A172 (cell line): ENCODE measurements at places on chromosomes 5 and 9.

DNA sequence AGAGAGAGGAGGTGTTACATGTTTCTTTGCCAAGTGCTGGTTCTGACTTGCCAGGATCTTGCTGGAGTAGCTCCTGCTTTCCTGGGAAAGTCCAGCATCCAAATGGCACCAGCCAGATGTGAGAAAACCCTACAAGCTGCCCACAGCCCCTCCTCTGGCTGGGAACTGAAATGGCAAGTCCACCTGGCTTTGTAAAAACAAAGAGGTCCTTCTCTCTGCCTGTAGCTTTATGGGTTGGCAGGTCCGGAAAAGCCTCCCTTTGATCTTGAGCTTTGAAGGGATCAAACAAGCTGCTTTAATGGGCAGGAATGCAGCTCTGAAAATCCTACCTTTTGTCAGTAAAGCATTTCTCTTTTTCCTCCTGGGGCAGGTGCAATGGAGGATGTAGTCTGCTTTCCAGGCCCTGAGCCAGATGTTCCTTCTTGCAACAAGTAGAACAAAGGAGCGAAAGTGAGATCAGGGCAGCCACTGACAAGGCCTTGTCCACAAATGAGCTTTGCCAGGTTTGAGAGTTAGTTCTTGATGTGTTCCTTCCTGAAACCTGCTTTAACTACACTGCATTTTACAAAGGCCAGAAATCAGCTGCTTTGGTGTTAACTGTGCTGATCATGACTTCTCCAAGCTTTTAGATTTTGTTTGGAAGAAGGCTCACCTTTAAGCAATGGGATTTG lies 456.7 kb downstream of the ZNF608 start:
- no peak for DNase-seq

GRCh38 chr9:91289244-91289643 lies 72.5 kb downstream of the AUH start:
- no peak for DNase-seq

DNA sequence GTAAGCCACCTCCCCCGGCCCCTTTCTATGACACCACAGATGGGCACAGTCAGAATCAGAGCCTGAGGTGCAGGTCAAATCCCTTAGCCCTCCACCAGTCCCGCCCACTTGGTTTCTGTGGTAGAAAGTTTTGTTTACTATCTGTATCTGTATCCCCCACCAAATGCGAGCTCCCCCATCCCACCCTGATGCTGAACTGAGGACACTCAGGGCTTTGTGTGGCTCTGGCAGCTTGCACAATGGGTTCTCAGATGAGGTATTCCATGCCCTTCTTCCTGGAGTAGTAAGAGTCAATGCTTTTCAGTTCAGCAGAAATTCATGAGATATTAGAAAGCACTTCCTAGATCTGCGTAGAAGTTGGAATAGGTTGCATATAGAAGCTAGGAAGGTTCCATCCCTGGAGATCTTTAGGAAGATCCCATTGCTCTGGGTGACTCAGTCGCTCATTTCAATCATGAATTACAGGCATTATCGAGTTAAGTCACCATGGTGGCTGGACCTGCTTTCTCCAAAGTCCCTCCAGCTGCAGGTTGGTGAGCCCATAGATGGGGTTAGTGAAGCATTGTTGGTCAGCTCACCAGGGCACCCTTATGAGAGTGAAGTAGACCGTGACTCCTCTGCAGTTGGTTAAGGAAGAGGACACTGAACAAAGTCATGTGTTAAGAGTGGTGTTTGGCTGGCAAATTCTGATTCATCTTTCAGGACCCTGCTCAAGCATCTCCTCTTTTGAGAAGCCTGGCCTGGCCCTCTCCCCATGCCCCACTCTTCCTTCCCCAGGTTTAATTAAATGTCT lies 10.6 kb upstream of the KCNIP1 start:
- no peak for DNase-seq

- peak; percentile 26 for DNase-seq
These were observed 67.2 kb upstream of the STC2 start for GRCh38 chr5:173395257-173395932.

DNA sequence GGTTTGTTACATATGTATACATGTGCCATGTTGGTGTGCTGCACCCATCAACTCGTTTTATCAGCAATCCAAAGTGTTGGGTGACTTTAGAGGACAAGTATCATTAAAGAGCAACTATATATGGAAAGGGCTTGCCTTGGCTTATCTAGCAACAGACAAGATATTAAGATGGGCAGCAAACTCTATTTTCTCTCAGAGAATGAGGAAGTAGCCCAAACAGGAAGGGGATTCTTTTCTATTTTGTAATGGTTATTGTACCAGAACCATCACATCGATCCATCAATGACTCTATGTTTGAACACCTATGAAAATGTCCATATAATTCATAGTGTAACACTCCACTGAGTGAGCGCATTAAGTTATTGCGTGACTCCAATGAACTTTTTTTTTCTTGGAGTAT lies 260.1 kb upstream of the SLC24A2 start:
- no peak for DNase-seq

DNA sequence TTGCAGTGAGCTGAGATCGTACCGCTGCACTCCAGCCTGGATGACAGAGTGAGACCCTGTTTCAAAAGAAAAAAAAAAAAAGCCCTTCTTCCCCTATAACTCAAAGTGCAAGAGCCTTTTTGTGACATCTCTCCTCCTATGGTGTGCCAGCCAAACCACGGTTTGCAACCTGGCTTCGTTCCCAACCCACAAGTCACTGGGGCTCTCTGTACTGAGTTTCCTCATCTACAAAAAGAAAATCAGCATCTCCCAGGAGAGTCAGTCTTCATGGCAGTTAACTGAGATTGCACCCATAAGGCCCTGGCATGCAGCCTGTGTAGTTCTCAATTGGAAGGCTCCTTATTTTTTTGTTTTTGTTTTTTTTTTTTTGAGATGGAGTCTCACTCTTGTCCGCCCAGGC lies 14.8 kb downstream of the ODF2 start:
- peak; percentile 54 for DNase-seq

GRCh38 chr5:128905568-128906110 lies 59.6 kb upstream of the SLC27A6 start:
- peak; percentile 62 for DNase-seq

GRCh38 chr5:107196500-107197059 lies 474.2 kb downstream of the EFNA5 start:
- DNase-seq = no peak

GRCh38 chr5:135053278-135053677 lies 19.2 kb upstream of the PITX1 start:
- DNase-seq = no peak

DNA sequence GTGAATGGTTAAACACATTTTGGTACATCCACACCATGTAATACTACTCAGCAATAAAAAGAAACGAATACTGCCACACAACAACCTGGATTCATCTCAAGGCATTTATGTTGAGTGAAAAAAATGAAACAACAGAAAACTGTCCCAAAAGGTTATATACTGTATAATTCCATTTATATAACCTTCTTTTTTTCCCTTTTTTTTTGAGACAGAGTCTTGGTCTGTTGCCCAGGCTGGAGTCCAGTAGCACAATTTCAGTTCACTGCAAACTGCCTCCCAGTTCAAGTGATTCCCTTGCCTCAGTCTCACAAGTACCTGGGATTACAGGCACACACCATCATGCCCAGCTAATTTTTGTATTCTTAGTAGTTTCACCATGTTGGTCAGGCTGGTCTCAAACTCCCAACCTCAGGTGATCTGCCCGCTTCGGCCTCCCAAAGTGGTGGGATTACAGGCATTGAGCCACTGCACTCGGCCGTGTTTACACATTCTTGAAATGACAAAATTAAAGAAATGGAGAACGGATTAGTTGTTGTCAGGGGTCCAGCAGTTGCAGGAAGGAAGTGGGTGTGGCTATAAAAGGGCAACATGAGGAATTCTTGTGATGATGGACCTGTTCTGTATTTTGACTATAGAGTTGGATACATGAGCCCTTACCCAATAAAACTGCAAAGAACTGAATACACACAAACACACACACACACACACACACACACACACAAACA lies 17.4 kb downstream of the PPP6C start:
- DNase-seq = peak; percentile 42

DNA sequence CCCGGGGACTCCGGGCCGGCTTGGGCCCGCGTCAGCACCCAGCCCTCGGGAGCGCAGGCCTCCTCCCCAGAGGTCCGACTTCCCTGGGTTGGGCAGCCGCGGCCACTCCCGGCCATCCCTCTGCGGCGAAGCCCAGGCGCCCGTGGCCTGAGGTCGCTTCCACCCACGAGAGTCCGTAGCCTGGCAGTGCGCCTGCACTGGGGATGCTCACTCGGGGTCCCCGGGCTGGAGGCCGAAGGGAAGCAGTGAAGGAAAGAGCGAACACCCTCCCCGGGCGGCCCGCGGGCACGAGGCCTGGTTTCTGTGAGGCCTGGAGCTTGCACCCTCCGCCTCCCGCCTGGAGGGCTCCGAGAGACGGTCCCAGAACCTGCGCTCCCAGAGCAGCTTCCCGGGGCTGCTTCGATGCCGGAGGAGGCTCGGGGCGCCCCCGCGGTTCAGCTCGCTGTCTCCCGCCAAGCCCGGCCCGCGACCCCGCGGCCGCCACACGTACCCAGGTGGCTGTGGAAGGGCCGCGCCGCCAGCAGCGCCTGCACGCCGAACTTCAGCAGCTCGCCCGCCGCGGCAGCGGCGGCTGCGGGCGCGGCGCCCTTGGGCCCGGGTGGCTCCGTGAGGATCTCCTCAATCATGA lies 607 bp downstream of the BARX1 start:
- DNase-seq = no peak
